Subcutaneous adipose tissue (tissue), 4 donors: ENCODE measurements at places on chromosomes 1 and 21. TPM values are rescaled to one million over a fixed set of nuclear protein-coding genes. Genes with fewer than 3 reads are reported as not detected.

Gene MTX1
- 37.3 TPM for total RNA-seq

Gene ESRRG
- 0.22 TPM for total RNA-seq

Gene CCDC190
- not detected for total RNA-seq

Gene TRABD2B
- total RNA-seq: 0.75 TPM

Gene FMOD
- total RNA-seq: 164 TPM

Gene LCE2A
- total RNA-seq: not detected

Gene ATP6V1G3
- total RNA-seq: not detected

Gene SLC6A9
- total RNA-seq: 0.22 TPM

Gene EIF4G3
- total RNA-seq: 41.0 TPM

Gene SLC44A3
- total RNA-seq: 2.3 TPM
